ENCODE measurements at places on chromosomes 6 and 20.
A peak's percentile ranks its signal among the peaks of the same experiment; 100 is the strongest.

DNA sequence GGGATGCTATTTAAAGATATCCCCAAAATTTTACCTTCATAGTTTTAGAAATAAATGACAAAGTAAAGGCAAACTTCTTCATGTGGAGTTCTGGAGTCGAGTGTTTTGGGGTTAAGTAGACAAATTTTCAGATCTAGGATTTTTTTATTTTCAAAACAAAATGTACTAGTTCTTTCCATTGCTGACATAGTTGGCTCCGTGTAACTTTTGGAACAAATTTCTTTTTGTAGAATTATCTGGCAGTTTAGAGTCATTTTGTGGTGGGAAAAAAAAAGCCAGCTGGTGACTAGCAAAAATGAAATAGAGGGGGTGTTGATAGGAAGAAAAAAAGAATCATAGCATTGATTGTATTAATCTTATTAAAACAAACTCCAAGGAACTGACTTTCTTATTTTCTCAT is 131.6 kb upstream of the TCF21 start:
- no peak for DNase-seq

GRCh38 chr6:142055219-142055618 is 77.5 kb upstream of the GJE1 start:
- DNase-seq = no peak

GRCh38 chr20:20331156-20331555 is 36.7 kb upstream of the INSM1 start:
- no peak for DNase-seq

GRCh38 chr6:19803331-19804204 is 33.6 kb upstream of the ID4 start:
- DNase-seq = no peak

- no peak for DNase-seq
Observed at GRCh38 chr6:47427680-47428079, 49.9 kb upstream of the CD2AP start.

DNA sequence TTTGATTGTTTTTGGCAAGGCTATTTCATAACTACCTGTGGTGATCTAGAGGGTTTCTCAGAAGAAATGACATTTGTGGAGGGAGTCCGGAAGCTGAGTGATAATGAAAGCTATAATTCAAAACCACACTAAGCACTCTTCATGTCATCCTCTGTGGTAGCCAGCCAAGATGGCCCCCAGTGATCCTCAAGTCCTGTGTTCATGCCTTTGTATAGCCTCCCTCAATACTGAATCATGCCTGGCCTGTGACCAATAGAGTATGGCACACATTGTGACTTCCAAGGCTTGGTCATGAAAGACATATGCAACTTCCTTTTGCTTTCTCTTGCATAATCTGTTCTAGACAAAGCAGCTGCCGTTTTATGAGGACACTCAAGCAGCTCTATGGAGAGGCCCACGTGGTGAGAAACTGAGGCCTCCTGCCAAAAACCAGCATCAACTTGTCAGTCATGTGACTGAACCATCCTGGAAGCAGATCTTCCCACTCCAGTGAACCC is 12.8 kb upstream of the DNAAF9 start:
- DNase-seq = peak; percentile 87

DNA sequence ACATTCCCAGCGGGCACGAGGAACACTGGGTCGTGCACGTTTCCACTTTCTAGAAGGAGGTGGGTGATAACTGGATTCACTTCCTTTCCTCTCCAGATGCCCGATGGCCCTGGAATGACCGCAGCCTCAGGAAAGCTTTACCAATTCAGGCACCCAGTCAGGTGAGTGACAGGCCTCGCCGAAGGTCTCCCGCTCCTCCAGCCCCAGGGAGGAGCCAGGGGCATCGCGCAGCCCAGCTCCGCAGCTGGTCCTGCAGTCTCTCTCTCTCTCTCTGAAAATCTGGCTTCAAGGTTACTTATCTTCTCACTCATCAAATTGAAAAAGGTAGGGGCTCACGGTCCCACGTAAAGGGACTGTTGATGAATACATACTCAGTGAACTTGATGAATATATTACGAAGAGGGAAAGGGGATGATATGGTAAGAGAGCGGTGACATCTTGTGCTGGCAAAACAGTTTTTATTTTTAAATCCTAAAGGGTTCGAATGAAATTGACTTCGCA is 891 bp downstream of the RIPPLY2 start:
- DNase-seq = no peak

DNA sequence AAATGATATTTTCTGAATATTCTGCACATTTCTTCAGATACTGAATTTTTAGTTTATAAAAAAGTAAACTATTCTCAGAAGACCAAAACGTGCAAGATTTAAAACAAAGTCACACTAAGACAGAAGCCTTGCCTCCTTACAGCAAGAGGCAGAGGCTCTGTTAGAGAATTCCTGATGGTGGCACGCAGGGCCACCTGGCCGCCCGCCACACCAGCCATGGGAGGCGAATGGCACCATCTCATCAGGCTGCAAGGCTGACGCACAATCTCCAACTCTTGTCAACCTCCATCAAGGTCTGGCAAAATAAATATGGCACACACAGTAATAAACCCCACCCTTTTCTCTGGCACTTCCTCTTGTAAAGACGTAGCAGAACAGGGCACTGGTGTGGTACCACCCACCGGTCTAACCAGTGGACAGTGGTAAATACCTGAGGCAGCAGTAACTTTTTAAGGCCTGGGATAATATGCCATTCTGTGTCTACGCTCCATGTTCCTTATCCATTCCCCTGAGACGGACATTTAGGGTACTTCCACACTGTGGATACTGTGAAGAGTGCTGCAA is 111.4 kb downstream of the WDR27 start:
- DNase-seq = no peak

Data from inflammatory macrophage treated with lipopolysaccharide for 1 hour (primary cell).